ENCODE measurements at places on chromosomes 3 and 15. TPM values are rescaled to one million over a fixed set of nuclear protein-coding genes. Genes with fewer than 3 reads are reported as not detected.

Gene PDCD6IP
- total RNA-seq, result 131 TPM

Gene PLA2G4E
- total RNA-seq, result not detected

Gene EHHADH
- total RNA-seq, result 18.7 TPM

Gene TRANK1
- 3.4 TPM for total RNA-seq

Gene DIS3L
- 40.1 TPM for total RNA-seq

Gene EID1
- total RNA-seq, result 201 TPM

Gene AP3S2
- 47.5 TPM for total RNA-seq

Gene ALG3
- total RNA-seq, result 14.9 TPM

Gene CKMT1A
- not detected for total RNA-seq

Gene EFCAB12
- total RNA-seq, result not detected

Gene TLR9
- 0.32 TPM for total RNA-seq

Gene SLC22A14
- not detected for total RNA-seq

Gene PCYT1A
- total RNA-seq, result 89.6 TPM

Gene VEPH1
- not detected for total RNA-seq

Gene EPHB1
- 1.1 TPM for total RNA-seq

Gene SAMMSON
- not detected for total RNA-seq

Gene EAF1
- 7.8 TPM for total RNA-seq

Gene CDCP1
- 0.38 TPM for total RNA-seq

Gene CDHR4
- not detected for total RNA-seq

Gene ADCY5
- 225 TPM for total RNA-seq

DNA sequence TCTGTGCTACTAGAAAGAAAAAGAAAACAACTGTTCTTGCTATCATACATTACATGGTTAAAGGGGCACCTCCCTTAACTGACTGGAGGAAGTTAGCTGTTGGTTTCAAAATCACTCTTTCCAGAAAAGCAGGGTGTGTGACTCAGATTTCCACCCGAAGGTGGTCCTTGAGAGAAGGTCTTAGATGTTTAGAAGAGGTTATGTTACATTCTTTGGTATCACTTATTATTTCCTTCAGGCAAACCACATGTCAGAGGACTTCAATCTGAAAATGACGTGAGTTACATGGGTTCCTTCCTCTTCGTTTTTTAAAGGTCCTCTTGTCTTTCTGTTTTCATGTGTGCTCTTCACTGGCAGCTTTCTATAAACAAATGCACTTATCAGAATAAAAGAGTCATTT is 307.9 kb upstream of the CBLB start:
- DNase-seq, result no peak

- DNase-seq, result no peak
Observed at GRCh38 chr3:3800080-3800455, 837 bp downstream of the LRRN1 start.

DNA sequence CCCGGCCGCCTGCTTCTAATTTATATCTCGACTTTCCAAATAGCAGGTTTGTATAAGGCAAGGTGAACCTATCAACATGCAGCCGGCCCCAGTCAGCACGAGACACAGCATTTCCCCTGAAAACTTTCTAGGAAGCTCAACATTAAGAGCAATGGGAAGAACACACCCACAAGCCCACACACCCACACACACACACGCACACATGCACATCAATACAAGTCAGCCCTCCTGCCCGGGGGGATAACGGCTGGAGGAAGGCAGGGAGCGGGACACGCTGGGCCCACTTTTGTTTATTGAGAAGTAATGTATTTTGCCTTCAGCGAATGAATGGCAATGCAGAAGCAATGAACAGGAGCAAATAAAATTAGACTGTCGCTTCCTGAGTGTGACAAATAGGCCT is 83.5 kb downstream of the PCSK6 start:
- no peak for DNase-seq

DNA sequence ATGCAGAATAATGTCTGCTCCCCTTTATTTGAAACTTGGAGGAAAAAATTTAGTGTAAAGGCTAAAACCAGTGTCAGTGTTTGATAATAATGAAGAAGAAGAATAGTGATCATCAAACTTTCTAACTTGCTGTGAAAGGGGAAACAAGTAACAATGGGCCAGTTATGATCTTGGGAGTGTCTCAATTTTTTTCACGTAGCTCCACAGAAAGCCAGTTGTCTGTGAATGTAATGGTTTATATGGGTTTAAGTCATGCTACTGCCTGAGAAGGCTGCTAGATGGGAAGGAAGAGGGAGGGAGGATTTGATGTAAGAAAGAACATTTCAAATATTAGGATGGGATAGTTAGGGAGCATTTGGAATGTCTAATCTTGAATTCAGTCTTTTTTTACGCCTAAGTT is 21.1 kb upstream of the SSR3 start:
- no peak for DNase-seq

- DNase-seq, result no peak
Observed at GRCh38 chr15:80059786-80060355, 395 bp downstream of the ZFAND6 start.

GRCh38 chr3:63940389-63940757 is 28.2 kb upstream of the SCAANT1 start:
- DNase-seq, result no peak

GRCh38 chr3:157376603-157377300 is 59.9 kb upstream of the PTX3 start:
- DNase-seq, result no peak

DNA sequence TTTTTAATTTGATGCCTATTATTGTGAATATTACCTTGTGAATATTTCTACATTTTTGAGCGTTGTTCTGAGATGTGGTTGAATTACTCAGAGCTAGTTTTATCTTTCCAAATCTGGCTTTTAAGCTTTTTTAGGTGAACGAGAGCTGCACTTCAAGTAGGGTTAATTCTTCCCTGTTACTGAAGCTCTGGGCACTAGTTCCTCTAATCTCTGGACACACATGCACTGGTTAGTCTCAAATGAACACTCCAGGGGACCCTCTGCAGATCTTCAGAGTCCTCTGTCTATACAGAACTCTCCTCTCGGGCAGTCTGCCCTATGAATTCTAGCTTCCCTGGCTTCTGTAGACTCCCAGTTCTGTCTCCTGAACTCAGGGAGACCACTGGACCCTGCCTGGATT is 237.5 kb upstream of the TBC1D5 start:
- DNase-seq, result no peak

- no peak for DNase-seq
Observed at GRCh38 chr3:188064831-188065493, 89.0 kb upstream of the LPP start.

GRCh38 chr15:73165844-73166243 is 113.6 kb downstream of the NEO1 start:
- no peak for DNase-seq

DNA sequence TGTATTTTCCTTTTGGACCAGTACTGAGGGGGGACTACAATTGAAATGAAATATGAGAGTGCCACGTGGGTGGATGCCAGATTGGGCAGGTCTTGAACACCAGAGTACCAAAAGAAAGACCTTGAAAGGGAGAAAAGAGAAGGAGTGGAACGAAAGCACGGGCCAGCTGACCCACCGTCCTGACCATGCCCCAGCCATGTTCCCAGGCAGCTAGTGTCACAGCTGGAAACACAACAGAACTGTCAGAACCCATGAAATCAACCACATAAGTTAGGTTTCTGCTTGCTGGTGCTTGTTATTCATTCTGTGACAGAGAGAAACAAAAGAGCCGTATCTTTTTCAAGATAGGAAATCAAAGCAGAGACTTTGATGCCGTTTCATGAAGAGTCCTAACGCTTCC is 268.8 kb downstream of the MEX3B start:
- no peak for DNase-seq

DNA sequence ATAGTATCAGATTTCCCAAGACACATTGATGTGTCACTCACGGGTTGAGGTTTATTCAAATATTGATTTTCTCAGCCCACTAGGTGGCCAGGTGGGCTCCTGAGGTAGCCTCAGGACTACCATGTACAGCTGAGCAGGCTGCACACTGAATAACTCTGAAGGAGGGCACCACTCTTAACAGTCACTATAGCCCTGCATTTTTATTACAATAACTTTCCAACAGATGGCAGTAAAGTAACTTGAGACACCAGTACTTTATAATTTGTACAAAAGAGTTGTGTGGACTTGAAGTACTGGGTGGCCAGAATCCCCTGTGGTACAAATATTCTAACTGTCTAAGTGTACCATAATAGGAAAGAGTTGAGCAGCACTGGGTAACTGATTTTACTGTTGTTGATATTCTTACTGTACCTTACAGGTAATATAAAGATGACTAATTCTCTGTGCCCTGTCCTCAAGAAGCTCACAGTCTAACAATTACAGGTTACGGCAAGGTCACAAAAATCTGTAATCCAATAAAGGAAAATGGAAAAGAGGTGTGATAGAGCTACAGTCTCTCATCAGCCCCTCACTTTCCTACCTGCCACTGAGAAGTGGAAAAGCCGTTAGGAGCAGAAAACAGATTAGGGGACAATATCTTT is 76.0 kb downstream of the ETFA start:
- no peak for DNase-seq

GRCh38 chr3:129003578-129004112 is 2.5 kb downstream of the EFCC1 start:
- no peak for DNase-seq

GRCh38 chr3:123424321-123424998 is 24.4 kb downstream of the ADCY5 start:
- peak; percentile 73 for DNase-seq

DNA sequence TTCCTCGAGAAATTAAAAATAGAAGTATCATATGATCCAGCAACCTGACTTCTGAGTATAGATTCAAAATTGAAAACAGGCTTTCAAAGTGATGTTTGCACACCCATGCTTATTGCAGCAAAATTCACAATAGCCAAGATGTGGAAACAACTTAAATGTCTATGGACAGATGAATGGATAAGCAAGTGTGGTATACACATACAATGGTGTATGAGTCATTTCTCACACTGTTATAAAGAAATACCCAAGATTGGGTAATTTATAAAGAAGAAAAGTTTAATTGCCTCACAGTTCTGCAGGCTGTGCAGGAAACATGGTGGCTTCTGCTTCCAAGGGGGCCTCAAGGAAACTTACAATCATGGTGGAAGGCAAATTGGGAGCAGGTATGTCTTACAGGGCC is 100.8 kb downstream of the KLF13 start:
- no peak for DNase-seq

GRCh38 chr3:78580681-78581080 is 1187.1 kb downstream of the ROBO1 start:
- DNase-seq, result no peak

DNA sequence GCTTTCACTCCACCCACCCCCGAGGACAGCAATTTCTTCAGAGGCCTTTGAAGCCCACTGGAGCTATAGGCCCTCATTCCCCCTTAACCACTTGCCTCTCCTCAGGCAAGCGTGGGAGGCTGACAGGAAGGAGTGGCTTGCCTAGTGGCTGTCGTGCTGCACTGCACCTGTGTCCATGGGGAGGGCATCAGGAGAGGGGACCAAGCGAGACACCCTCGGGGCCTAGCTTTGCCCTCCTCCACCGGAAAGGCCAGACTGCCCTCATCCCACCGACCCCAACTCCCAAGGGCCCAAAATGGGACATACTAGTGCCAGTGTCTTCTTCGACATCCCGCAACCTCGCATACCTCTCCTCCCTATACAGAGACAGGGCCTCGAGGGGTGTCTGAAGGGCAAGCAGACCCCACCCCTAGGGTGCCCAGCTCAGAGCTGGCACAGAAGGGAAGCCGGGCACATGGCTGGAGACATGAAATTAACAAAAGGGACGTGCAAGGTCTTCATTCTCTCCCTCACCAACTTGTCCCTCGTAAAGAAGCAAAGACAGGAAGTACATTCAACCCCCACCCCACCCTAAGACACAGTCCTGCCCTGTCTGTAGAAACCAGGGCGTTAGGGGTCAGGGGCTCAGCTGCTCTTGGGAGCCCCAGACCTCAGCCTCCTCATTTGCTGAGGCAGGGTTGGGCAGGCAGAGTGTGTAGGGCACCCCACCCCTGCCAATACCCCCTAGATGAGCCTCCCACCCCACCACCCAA is 24.3 kb downstream of the VIPR1 start:
- peak; percentile 26 for DNase-seq

- no peak for DNase-seq
Observed at GRCh38 chr15:46344915-46345314, 710.1 kb downstream of the SQOR start.

- DNase-seq, result no peak
Observed at GRCh38 chr3:14001136-14001535, 121.3 kb upstream of the WNT7A start.

GRCh38 chr15:77225646-77226045 is 154.7 kb upstream of the TSPAN3 start:
- DNase-seq, result no peak

DNA sequence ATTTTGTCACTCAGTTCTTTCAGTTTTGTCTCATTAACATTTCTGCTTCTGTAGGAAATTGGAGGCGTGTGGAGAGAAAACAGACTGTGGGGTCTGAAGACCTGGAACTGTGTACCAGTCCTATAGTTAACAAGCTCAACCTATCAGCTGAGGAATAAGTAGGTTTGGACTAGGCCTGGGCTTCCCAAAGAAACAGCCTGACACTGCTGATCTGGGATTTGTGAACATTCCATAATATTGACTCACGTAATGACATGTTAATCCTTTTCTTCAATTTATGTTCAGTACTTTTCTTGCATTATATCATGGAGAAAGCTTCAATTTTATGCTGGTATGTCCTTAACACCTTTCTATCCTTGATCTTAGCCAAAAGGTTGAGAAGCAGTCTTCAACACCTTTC is 181.6 kb upstream of the RORA start:
- no peak for DNase-seq

- no peak for DNase-seq
Observed at GRCh38 chr15:100264994-100265640, 76.7 kb downstream of the ADAMTS17 start.

DNA sequence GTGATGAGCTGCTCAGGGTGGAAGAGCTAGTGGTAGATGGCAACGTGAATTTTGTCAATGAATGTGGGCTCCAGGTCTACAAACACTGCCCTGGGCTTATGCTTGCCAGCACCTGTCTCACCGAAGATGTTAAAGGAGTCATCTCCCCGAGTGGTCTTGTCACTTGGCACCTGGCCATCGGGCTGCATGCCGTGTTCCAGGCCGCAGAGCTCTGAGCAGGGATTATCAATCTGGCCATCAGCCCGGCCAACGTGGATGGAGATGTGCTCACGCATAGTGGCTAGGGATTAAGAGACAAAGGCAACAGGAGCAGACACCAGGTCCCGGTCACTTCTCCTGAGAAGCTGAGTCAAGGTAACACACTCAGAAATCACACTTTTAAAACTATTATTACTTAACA is 54.8 kb upstream of the ACTC1 start:
- DNase-seq, result no peak

- no peak for DNase-seq
Observed at GRCh38 chr3:5136919-5137429, 14.9 kb downstream of the ARL8B start.

- peak; percentile 60 for DNase-seq
Observed at GRCh38 chr15:38398134-38398533, 55.8 kb upstream of the FAM98B start.

DNA sequence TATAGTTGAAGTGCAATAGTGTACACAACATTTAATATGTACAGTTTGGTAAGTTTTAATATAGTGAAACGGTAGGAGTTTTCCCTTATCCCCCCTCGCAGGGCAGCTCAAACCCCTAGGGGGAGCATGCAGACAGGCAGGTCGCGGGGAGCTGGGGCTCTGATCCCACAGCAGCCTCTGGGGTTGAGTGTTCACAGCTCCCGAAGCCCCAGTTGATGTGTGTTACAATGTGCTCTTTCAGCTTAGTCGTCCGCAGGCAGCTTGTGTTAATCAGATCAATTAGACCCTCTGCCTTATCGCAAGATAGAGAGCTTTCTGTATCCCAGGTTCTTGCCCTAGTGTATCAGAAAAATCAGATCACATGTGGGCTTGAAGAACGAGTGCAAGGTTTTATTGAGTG is 143.1 kb upstream of the CHRNA7 start:
- no peak for DNase-seq
